AG08395 (cell line): ENCODE measurements at places on chromosomes 16 and 17.

- peak; percentile 63 for DNase-seq
These were observed 5.3 kb downstream of the NEURL4 start for GRCh38 chr17:7323731-7324437.

DNA sequence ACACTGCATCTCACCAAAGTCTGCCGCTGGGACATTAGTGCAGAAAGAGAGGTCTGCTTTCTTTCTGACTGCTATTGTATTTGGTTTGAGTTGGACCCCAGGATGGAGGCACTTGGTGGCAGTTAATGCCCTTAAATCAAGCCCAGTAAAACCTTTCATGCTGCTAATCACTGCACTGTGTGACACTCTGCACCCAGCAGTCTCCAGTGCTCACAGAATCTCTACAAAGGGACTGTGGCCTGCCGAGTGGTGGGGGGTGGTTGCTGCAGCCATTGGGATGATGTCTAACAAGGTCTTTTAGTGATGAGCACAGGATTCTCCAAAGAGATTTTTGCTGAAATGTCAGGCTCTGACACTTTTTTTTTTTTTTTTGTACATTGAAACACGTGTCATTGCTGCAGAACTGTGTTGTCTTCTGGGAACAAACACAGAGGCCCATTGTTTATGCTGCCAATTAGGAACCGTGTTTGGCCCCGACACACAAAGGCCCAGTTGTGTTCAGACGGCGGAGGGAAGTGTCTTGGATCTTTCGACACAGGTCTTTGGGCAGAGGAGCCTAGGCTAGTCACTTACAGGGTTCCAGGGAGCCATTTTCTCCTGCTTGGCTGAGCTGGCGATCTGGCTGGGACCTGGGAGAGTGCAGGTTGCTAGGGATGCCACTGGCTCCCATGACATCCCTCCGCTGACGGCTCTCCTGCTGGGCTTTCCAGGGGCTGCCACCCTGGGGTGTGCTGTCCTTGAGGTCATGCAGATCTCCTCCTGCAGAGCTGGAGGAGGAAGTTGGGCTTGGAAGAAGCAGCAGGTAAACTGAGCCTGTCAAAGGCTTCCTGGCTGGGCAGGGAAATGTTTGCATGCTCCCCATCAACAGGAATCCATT is 16.2 kb upstream of the TNRC6C start:
- DNase-seq: no peak

GRCh38 chr17:59696682-59697277 is 10.4 kb downstream of the PTRH2 start:
- DNase-seq: no peak

- DNase-seq: peak; percentile 96
These were observed 15.4 kb downstream of the TNS4 start for GRCh38 chr17:40485851-40486521.

- no peak for DNase-seq
These were observed 15.6 kb downstream of the CNP start for GRCh38 chr17:41982026-41982760.
